ENCODE measurements at places on chromosomes 7 and 10.

DNA sequence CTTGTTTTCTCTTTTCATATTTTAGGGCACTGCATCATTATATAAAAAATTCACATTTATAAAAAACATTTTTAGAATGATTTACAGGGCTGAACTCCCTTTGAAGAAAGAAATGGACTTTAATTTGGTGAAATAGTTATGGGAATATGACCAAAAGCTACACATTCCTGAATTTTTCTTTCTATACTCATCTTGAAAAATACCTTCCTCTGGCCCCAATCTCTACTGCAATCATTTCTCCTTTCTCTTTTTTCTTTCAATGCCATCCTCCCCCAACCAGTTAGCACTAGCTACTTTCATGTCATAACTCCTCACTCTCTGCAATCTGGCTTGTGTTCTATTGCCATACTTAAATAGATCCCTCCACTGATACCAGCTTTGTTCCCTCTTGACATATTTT lies 6.2 kb downstream of the WNT8B start:
- no peak for DNase-seq

GRCh38 chr7:129522088-129522970 lies 20.0 kb downstream of the SMKR1 start:
- DNase-seq = no peak

GRCh38 chr7:73520673-73521635 lies 1.1 kb downstream of the BAZ1B start:
- peak; percentile 65 for DNase-seq

GRCh38 chr10:59865101-59865500 lies 41.3 kb downstream of the CCDC6 start:
- peak; percentile 49 for DNase-seq

GRCh38 chr7:93006480-93007095 lies 111.2 kb downstream of the SAMD9 start:
- no peak for DNase-seq

- DNase-seq = no peak
These were observed 63.9 kb downstream of the BTAF1 start for GRCh38 chr10:91987397-91988037.

- no peak for DNase-seq
These were observed 22.4 kb downstream of the DNAJC1 start for GRCh38 chr10:21981118-21981517.

GRCh38 chr7:50397320-50397970 lies 52.7 kb downstream of the FIGNL1 start:
- DNase-seq = no peak

DNA sequence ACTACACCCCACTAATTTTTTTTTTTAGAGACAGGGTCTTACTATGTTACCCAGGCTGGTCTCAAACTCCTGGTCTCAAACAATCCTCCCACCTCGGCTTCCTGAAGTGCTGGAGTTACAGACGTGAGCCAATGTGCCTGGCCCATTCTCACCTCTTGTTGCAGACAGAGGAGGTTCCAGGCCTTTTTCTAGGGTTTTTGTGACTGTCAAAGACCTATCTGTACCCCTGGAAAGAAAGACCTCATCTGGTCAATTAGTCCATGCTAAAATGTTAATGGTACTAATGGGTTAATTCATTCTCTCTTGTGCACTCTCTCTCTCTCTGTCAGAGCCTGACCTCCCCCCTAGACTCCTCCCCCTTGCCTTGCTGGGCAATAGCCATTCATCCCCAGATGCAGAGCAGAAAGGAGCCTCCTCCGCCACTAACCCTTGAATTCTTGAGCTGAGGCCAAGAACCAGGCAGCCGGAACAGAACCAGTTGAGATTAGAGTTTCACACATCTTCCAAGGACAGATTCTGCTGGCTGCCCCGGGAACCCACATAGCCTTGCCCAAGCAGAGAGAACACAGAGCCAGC lies 209.7 kb downstream of the SKIDA1 start:
- DNase-seq = no peak

DNA sequence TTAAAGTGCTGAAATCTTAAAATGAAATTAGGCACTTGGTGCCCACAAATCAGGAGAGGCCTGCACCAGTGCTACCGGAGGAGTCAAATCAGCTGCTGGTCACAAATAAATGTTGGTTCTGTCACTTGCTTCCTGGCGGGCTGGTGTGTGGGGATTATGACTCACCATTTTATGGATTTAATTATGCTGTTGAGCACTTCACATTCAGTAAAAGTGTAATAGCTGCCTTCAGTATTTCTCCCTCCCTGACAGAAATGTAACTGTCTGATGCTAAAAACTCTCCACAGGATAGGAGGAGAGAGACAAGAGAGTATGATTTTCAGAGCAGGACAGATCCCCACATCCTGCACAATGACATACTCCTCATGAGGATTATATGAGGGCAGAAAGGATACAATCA lies 186.0 kb downstream of the JAZF1 start:
- DNase-seq = peak; percentile 91

DNA sequence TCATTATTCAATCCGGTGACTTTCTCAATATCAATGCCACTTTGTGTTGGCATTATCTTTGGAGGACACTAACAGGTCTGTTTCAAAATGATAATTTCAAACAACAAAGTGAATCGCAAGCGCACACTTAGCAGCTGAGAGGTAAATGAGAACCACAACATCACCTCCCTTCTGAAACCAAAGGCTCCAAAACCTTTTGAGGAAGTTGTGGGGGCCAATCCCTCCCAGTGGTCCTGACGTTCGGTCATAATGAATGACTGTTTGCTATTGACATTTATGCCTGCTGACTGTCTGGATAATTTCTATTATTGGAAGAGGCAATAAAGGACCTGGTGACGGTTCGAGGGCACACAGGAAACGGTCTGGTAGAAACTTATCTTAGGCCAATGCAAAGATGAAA lies 1.8 kb downstream of the ADARB2 start:
- DNase-seq = no peak

All from NCI-H1417 (cell line).